H7 (cell line): ENCODE measurements at places on chromosomes 7 and 10. TPM values are rescaled to one million over a fixed set of nuclear protein-coding genes. Genes with fewer than 3 reads are reported as not detected.

DNA sequence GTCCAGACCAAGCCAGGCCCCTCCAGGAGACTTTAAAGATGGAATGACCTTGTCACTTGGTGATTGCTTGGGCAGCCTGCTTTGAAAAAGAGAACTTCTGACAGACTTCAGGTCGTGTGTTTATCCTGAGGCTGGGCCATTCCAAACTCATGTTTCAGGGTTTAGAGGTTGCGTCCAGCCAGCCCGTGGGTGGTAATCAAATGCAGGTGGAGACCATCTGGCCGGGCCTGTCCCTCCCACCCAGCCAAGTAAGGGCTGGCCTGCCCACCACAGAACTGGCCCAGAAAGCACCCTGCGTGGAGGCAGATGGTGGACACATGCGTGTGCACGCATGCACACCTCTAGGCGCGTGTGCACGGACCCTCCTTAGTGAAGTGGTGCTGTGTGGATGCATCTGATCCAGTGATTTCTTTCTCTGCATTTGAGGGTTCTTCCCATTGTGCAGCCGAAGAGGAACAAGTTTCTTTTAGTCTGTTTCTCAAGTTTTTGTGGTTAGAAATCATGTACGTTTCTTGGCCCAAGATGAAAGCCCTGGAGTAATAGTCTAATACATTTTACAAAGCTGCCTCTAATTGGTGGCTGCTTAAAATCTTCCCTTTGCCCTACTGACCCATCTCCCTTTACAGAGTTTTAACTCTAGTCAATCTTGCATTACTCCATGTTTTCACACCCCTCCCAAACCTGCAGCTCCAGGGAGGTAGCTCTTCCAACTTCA, 43.0 kb downstream of the SUFU start:
- DNase-seq = no peak

Gene SPDYE16
- not detected in 2 replicates for total RNA-seq

- DNase-seq = no peak
Observed at GRCh38 chr10:94465684-94466083, 63.3 kb downstream of the TBC1D12 start.

GRCh38 chr10:1598393-1599153, 138.8 kb downstream of the ADARB2 start:
- no peak for DNase-seq

Gene SPRN
- total RNA-seq = 0.18 TPM in 1 of 2 replicates, not detected in the other
